A673 (cell line): ENCODE measurements at places on chromosomes 4 and X.

DNA sequence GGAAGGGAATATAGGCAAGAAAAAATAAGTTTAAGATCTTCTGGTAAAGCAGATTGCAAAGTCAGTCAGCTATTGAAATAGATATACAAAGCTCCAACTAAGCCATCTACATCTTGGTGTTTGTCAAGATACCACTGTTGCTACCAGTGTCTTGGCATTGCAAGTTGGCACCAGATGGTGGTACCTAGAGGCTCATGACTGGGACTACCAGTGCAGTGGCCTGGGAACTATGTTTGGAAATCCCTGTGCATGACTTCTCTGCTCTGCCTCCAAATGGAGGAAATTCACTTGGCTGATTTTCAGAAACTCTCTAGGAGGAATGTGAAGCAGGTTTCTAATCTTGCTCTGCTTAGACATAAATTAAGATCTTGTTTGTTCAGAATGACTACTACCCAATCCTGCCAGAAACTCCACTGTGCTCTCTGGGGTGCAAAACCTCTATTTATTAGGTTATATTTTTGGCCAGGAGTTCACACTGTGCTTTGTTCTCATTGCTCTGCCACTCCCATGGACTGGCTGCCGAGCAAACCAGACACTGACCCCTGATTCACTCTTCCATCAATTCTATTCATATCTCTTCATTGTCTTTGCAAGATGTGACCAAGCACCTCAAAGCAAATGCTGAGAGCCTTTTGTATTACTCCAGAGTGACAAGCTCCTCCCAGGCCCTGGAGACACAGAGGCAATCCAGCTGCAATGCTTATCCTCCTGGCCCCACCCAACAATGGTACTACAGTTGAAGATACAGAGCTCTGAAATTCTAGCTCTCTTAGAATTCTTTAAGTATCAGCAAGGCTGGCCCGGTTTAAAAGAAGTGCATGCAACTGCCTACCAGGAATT is 272.3 kb upstream of the FGF16 start:
- H3K4me1 ChIP-seq = no peaks in the 10 kb centered on the region
- no peaks in the 10 kb centered on the region for H3K27me3 ChIP-seq
- no peak overlapping the region for H3K4me3 ChIP-seq
- DNase-seq = no peak

- no peaks in the 10 kb centered on the region for H3K27me3 ChIP-seq
- no peak overlapping the region for H3K27ac ChIP-seq
- H3K36me3 ChIP-seq = no peaks in the 10 kb centered on the region
- no peak for DNase-seq
Observed at GRCh38 chr4:68469482-68469881, 22.2 kb downstream of the TMPRSS11E start.

DNA sequence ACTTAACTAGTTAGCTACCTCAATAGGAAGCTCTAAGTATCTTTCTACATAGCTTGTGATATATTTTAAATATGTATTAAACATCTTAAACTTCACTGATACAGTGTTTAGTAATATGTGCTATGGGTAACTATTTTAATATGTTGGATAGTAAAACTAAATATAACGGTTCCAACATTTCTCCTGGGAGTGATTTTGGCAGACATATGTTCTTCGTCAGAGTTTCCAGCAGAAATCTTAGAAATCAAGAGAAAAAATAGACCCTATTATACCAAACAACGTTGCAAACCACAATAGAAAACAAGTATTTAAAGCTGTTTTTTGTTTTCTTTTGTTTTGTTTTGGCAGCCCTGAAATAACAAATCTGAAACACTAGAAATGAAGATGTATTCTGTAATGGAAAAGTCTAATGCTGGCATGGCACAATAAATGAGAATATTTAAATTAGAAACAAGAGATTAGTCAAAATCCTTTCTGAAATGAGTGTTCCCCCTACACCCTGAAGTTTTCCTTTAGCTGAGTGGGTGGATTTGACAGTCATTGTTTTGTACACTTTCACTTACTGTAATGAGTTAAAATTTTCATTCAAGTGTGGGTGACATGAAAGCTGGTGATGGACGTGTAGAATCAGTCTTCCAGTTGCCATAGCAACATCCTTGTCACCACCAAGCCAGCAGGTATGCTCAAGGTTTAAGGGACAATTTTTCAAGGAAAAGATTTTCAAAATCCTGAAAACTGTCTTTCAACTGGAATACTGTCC is 233.5 kb downstream of the SCFD2 start:
- H3K4me3 ChIP-seq = no peak overlapping the region
- no peaks in the 10 kb centered on the region for H3K4me1 ChIP-seq
- DNase-seq = no peak
- no peaks in the 10 kb centered on the region for H3K27me3 ChIP-seq

- H3K4me3 ChIP-seq = no peak overlapping the region
- H3K27ac ChIP-seq = no peak overlapping the region
- no peaks in the 10 kb centered on the region for H3K36me3 ChIP-seq
- no peaks in the 10 kb centered on the region for H3K27me3 ChIP-seq
Observed at GRCh38 chr4:79685542-79685941, 277.5 kb upstream of the GK2 start.

- H3K4me3 ChIP-seq = no peak overlapping the region
- H3K4me1 ChIP-seq = no peaks in the 10 kb centered on the region
- DNase-seq = no peak
- no peak overlapping the region for H3K27ac ChIP-seq
- no peaks in the 10 kb centered on the region for H3K36me3 ChIP-seq
Observed at GRCh38 chr4:141845901-141846300, 209.5 kb downstream of the IL15 start.

- no peaks in the 10 kb centered on the region for H3K27me3 ChIP-seq
- H3K36me3 ChIP-seq = no peaks in the 10 kb centered on the region
- DNase-seq = peak; percentile 59
- peak overlapping the region; percentile 49 for H3K27ac ChIP-seq
Observed at GRCh38 chrX:41600291-41600690, 88.5 kb upstream of the GPR34 start.

GRCh38 chrX:154333116-154333515 is 37.5 kb downstream of the TKTL1 start:
- H3K36me3 ChIP-seq = no peaks in the 10 kb centered on the region
- no peak overlapping the region for H3K4me3 ChIP-seq
- no peak overlapping the region for H3K27ac ChIP-seq
- H3K27me3 ChIP-seq = no peaks in the 10 kb centered on the region
- H3K4me1 ChIP-seq = no peaks in the 10 kb centered on the region

GRCh38 chr4:87057835-87058355 is 123.1 kb downstream of the AFF1 start:
- peaks cover 3% of the 10 kb centered on the region for H3K36me3 ChIP-seq
- H3K27ac ChIP-seq = no peak overlapping the region
- DNase-seq = no peak
- no peak overlapping the region for H3K4me3 ChIP-seq
- no peaks in the 10 kb centered on the region for H3K27me3 ChIP-seq

DNA sequence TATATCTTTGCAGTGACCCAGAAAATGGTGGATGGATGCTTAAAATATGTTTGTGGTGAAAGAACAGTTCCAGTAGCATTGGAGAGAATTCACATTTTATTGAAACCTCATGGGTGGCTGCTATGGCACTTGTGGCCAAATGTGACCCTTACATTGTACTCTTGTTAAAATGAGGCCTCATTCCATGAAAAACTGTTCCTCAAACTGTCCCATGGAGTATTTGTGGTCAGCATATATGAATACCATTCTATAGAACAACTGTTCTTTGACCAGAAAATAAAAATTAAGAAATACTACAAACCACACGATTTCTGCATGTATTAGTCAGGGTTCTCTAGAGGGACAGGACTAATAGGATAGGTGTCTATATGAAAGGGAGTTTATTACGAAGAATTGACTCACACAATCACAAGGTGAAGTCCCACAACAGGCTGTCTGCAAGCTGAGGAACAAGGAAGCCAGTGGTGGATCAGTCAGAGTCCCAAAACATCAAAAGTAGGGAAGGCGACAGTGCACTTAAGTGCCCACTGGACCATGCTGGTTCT is 35.1 kb downstream of the GEMIN8 start:
- no peak overlapping the region for H3K4me3 ChIP-seq
- H3K4me1 ChIP-seq = no peaks in the 10 kb centered on the region
- DNase-seq = no peak

GRCh38 chr4:70754470-70754869 is 32.7 kb downstream of the RUFY3 start:
- no peaks in the 10 kb centered on the region for H3K36me3 ChIP-seq
- no peaks in the 10 kb centered on the region for H3K4me1 ChIP-seq
- H3K27ac ChIP-seq = no peak overlapping the region

- DNase-seq = no peak
- H3K4me1 ChIP-seq = no peaks in the 10 kb centered on the region
- no peaks in the 10 kb centered on the region for H3K27me3 ChIP-seq
- H3K27ac ChIP-seq = no peak overlapping the region
Observed at GRCh38 chrX:142156567-142156966, 48.5 kb downstream of the MAGEC2 start.

DNA sequence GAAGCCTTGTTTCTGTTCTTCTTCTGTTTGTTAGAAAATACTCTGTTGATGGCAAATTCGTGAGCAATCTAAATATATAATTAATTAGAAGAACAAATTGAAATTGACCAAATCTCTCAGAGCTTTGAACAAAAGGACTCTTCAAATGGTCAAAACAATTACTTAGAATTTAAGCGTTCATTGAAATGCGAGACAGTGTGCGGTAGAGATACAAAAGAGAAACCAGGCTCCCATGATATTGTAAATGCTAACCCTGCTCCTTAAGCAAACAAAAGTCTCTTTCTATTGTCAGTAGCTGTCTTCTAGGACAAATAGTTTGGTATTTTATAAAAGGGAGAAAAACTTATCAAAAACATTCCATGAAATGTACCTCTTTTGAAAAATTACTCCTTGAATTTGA is 453.4 kb upstream of the MAGEB2 start:
- H3K27ac ChIP-seq = no peak overlapping the region
- no peaks in the 10 kb centered on the region for H3K36me3 ChIP-seq
- no peaks in the 10 kb centered on the region for H3K27me3 ChIP-seq
- no peak overlapping the region for H3K4me3 ChIP-seq
- DNase-seq = no peak

- H3K27me3 ChIP-seq = peaks cover 24% of the 10 kb centered on the region
- H3K4me1 ChIP-seq = no peaks in the 10 kb centered on the region
- H3K27ac ChIP-seq = no peak overlapping the region
- no peak for DNase-seq
Observed at GRCh38 chr4:181820553-181820952, 422.6 kb upstream of the TENM3 start.

- H3K27ac ChIP-seq = no peak overlapping the region
- H3K4me3 ChIP-seq = no peak overlapping the region
- no peaks in the 10 kb centered on the region for H3K27me3 ChIP-seq
Observed at GRCh38 chr4:143282211-143282707, 54.4 kb upstream of the GAB1 start.

- no peak overlapping the region for H3K4me3 ChIP-seq
- H3K27ac ChIP-seq = no peak overlapping the region
- H3K36me3 ChIP-seq = no peaks in the 10 kb centered on the region
- H3K4me1 ChIP-seq = peaks cover 14% of the 10 kb centered on the region
- peak; percentile 54 for DNase-seq
Observed at GRCh38 chr4:156805696-156806095, 165.9 kb downstream of the PDGFC start.

DNA sequence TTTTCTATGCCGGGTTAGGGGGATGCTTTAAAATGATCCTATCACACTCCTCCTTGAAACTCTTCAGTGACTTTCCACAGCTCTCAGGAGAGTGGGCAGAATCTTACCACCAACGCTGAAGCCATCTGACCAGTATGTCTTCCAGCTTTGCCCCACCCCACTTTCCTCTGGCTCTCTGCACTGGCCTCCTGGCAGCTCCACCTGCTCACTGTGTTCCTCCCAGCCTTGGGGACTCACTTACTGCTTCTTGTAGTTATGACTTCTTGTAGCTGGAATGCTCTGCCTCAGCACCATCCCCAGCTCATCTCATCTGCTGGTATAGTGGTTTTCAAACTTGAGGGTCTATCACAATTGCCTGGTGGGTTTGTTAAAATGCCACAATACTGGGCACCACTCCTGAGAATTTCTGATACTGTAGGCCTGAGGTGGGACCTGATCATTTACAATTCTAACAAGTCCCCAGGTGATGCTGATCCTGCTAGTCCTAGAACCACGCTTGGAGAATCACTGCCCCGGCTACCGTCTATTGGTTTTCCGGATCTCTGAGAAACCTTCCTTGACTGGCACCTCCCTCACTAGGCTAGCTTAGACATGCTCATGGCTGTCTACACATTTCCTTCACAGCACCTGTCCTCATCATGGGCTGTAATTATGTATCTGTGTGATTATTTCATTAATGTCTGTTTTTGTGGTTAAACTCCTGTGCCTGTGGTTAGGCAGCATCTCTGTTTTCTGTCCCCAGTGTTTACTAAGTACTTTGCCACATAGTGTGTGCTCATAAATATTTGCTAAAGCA is 152.2 kb downstream of the MGST2 start:
- H3K4me3 ChIP-seq = no peak overlapping the region
- DNase-seq = no peak
- H3K27ac ChIP-seq = no peak overlapping the region
- H3K27me3 ChIP-seq = no peaks in the 10 kb centered on the region

DNA sequence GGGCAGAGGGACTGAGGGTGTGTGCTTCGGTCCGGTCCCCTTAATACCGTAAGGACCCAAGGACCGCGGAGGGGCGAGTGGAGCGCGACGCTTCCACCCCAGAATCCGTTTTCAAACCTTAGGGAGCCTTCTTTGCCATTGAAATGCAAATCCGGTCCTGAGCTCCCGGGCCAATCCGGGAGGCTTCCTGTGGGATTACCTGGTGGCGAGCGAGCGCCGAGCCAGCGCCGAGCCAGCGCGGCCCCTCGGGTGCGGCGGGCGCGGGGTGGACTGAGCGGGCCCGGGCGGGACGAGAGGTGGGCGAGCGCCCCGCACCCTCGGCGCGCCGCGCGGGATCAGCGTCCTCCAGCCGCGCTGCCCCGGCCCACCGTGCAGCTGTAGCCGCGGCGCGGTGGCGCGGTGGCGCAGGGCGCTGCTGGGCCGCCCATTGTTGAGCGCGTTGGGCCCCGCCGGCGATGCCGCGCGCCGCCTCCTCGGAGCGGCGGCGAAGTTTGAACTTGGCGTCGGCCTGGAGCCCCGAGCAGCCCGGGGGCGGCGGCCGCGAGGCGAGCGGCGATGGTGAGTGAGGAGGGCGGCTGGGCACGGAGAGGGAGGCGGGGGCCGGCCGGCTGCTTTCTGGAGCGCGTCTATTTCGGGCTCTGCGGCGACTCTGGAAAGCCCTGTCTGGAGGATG is 208.7 kb downstream of the SOWAHB start:
- no peaks in the 10 kb centered on the region for H3K36me3 ChIP-seq
- H3K27ac ChIP-seq = peak overlapping the region; percentile 59
- H3K4me1 ChIP-seq = no peaks in the 10 kb centered on the region
- H3K4me3 ChIP-seq = peak overlapping the region; percentile 57
- H3K27me3 ChIP-seq = peaks cover 4% of the 10 kb centered on the region
- peak; percentile 31 for DNase-seq

GRCh38 chr4:158578476-158578875 is 56.8 kb downstream of the RXFP1 start:
- no peak overlapping the region for H3K27ac ChIP-seq
- H3K36me3 ChIP-seq = no peaks in the 10 kb centered on the region
- peak; percentile 35 for DNase-seq
- no peak overlapping the region for H3K4me3 ChIP-seq
- H3K27me3 ChIP-seq = no peaks in the 10 kb centered on the region

GRCh38 chr4:110071466-110071865 is 126.9 kb downstream of the ELOVL6 start:
- H3K4me3 ChIP-seq = no peak overlapping the region
- peak overlapping the region; percentile 28 for H3K27ac ChIP-seq
- no peaks in the 10 kb centered on the region for H3K27me3 ChIP-seq
- H3K36me3 ChIP-seq = no peaks in the 10 kb centered on the region
